ENCODE measurements at places on chromosomes 4 and X.
A peak's percentile ranks its signal among the peaks of the same experiment; 100 is the strongest.

GRCh38 chr4:1347410-1347864 is 429 bp downstream of the UVSSA start:
- DNase-seq, result peak; percentile 75

DNA sequence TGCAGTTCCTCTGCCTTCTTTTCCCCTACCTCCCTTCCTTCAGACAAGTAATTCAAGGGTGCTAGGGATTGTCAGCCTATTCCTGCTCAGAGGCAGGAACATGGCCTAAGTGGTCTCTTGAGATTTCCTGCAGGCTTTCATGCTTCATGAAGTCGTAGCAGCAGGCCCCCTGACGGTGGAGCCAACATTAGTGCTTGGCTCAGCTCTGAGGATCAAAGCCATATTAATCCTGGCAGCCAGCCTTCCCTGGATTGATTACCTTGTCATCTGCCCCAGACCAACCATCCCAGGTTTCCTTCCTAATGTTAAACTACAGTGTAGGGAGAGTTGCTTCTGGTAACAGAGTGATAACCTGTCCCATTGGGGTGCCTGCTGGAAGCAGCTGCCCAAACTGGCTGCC is 84.1 kb downstream of the SLC16A2 start:
- DNase-seq, result no peak

DNA sequence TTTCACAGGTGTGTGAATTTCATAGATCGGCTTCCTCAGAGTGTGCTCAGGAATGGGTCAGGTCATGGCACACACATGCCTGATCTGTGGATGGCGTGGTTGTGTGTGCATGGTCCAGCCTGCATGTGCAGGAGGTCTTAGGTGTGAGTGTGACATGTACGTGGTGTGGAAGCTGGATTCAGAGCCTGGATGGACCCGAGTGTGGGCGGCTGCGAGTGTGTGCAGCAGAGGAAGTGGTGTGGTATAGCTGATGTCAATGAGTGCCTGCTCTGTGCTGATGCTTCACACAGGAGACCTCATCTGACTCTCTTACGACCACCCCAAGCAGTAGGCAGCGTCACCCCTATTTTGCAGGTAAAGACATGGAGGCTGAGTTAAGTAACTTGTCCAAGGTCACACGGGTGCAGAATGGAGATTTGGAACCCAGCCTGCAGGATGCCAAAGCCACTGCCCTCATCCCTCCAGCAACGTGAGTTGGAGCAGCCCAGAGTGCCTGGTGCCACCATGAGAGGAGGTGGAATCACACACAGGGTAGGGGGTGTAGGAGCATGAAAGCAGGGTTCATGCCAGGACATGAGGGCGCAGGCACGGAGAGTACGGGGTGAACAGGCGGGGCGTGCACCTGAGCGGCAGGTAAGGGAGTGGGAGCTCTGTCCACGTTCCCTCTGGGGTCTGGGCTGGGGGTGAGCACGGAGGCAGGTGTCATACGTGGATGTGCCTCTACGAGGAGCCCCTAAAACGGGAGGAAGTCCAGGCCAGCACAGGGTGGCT is 24.2 kb upstream of the C4orf50 start:
- no peak for DNase-seq

- DNase-seq, result no peak
Measured at GRCh38 chr4:41129128-41129754, 85.1 kb downstream of the APBB2 start.

Data from pancreas (tissue), 10 donors.